ENCODE measurements at places on chromosomes 7 and 10.

- DNase-seq = no peak
Observed at GRCh38 chr7:111183321-111183720, 92.4 kb downstream of the LRRN3 start.

DNA sequence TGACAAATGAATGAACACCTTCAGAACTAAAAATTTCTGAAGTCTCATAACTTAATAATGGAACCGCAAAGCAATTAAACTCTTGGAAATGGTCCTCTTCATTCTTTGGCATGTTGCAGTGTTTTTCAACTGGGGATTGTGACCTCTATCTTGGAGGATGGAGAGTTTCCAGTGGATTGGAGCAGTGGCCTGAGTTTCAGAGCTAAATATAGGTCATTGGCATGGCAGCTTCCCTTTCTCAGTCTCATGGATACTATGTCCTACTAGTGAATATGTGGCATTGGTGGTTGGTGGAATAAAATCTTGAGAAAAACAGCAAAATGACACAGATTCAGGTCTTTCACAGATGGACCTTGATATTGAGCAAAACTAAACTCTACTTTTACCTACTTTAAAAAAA lies 24.1 kb upstream of the EPC1 start:
- no peak for DNase-seq

DNA sequence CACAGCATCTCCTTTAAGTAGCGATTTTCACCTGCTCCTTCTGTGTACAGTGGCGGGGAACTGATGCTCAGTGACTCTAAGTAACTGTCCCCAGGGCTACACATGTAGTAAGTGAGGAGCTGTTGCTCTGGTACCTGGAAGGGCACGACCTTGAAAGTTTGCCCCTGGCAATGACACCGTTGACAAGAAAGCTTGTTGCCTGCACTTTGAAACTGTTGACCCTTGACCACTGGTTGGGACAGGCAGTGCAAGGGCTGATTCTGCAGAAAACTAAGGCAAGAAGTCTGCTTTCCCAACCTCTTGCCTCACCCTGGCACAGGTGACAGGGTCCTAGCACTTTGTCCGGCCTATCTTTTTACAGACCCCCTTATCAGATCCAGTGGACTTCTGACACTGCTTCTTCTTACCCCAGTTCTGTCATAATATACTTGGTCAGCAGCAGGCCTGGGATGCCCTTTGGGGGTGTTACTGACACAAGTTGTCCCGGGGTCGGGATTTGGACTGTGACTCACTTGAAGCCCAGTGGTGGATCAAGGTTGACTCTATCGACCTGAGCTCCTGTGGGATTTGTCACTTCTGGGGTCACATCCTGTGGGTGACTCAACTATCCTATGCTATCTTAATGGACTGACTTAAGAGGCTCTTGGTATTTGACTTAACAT lies 5.8 kb downstream of the ACSL5 start:
- no peak for DNase-seq

GRCh38 chr7:138030679-138031351 lies 28.9 kb upstream of the CREB3L2 start:
- no peak for DNase-seq

- DNase-seq = no peak
Observed at GRCh38 chr7:103766660-103767059, 222.8 kb downstream of the RELN start.

DNA sequence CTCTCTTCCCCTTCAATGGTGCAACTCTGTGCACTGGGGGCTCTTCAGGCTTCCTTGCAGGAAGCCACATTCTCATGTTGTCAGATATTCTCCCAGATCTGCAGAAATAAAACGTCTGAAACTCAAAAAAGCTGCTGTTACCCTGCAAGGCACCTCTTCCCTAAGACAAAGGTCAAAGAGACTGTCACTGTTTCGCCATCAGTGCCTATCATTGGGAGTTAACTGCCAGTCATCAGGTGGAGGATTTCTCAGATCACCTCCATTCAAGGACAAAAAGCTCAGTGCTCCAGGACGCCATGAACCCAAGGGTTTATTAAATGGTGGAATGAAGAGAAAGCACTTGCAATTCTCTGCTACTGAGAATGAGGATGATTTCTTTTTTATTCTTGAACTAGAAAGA lies 144.6 kb upstream of the PALS2 start:
- DNase-seq = no peak

DNA sequence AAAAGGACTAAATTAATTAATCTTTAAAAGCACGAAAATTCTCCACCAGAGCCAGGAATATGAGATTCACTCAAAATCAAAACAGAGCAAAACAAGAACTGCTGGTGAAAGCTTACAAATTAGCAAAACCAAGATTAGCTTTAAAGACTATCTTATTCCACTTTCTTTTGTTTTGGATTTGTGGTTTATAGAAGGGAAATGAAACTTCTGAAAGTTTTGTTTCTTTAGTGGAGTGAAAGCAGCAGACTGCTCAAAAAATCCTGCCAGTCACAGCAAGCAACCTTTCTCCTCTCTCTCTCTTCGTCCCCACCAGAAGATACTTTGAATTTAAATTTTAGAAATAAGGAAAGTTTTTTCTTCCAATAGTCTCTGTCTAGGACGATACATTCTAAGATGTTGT lies 7.8 kb downstream of the ACTA2 start:
- no peak for DNase-seq

DNA sequence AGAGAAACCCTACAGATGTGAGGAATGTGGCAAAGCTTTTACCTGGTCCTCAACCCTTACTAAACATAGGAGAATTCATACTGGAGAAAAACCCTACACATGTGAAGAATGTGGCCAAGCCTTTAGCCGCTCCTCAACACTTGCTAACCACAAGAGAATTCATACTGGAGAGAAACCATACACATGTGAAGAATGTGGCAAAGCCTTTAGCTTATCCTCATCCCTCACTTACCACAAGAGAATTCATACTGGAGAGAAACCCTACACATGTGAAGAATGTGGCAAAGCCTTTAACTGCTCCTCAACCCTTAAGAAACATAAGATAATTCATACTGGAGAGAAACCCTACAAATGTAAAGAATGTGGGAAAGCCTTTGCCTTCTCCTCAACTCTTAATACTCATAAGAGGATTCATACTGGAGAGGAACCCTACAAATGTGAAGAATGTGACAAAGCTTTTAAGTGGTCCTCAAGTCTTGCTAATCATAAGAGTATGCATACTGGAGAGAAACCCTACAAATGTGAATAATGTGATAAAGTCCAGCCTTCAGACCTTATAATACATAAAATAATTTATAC lies 38.2 kb downstream of the ZNF679 start:
- DNase-seq = no peak

GRCh38 chr7:116671681-116672595 lies at the start of gene MET:
Gene MET, plus strand, starts transcription at chr7:116672196. Its CDS starts 26,889 bp downstream, at chr7:116699085.
- DNase-seq = no peak

DNA sequence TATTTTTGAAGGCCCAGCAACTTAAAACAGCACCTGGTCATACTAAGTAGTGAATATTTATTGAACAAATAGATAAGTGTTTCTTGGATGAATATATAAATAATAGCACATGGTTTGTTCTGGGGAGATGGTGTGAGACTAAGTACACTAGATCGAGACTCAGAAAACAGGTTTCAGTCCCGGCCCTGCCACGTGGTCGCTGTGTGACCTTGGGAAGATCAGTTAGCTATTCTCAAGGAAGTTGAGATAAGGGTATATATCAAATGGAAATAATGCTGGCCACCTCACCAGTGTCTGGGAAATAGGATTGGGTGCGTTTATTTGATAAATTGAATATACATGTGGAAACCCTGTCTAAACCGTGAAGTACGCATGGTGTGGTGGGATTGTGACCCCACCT lies 354.6 kb downstream of the SDK1 start:
- DNase-seq = no peak

- no peak for DNase-seq
Observed at GRCh38 chr7:47258798-47259197, 323.1 kb downstream of the TNS3 start.

- no peak for DNase-seq
Observed at GRCh38 chr7:73338321-73338720, 10.4 kb downstream of the FKBP6 start.

DNA sequence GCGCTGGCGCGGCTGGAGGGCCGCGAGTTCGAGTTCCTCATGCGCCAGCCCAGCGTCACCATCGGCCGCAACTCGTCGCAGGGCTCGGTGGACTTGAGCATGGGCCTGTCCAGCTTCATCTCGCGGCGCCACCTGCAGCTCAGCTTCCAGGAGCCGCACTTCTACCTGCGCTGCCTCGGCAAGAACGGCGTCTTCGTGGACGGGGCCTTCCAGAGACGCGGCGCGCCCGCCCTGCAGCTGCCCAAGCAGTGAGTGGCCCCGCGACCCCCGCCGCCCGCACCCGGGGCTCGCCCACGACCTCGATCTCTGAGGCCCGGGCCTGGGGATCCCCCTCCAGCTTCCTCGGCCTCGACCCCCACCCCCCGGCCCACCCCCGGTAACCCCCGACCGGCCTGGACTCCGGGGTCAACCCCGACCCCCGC lies 537 bp downstream of the FOXK1 start:
- no peak for DNase-seq

- no peak for DNase-seq
Observed at GRCh38 chr10:19874791-19875190, 58.6 kb downstream of the PLXDC2 start.

DNA sequence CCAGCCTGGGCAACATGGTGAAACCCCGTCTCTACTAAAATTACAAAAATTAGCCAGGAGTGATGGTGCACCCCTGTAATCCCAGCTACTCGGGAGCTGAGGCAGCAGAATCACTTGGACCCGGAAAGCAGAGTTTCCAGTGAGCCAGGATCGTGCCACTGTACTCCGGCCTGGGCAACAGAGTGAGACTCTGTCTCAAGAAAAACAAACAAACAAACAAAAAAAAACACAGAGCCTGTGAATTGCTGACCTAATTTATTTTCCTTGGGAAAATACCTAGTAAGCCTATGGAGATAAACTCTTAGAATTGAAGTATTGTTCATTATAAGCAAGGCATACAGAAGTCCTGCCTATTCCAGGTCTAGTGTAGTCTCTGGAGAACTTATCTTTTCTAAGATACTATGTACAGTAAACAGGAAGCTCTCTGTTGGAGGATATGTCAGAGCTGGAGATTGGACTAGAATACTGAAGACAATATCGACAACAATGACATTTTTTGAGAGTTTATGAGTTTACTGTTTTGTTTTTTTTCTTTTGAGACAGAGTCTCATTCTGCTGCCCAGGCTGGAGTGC lies 14.9 kb downstream of the GTF2I start:
- DNase-seq = no peak

- no peak for DNase-seq
Observed at GRCh38 chr7:128954830-128955802, 17.4 kb downstream of the IRF5 start.

DNA sequence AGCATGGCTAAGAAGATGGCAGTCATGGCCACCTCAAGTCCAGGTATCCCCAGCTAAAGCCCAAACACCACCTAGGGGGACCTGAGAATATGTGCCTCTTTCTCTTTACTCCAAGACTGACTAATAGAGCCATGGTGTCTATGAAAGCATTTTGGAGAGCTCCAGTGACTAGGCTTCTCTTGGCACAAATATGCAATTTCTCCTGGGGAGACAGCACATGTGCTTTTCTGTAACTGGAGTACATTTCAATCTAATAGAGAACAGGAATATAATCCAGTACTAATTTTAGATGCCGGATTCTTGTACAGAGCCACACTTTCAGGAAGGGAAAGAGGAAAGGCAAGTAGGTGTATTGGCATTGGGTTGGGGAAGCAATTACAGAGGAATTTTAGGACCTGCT lies 260.1 kb downstream of the BMPER start:
- DNase-seq = no peak

DNA sequence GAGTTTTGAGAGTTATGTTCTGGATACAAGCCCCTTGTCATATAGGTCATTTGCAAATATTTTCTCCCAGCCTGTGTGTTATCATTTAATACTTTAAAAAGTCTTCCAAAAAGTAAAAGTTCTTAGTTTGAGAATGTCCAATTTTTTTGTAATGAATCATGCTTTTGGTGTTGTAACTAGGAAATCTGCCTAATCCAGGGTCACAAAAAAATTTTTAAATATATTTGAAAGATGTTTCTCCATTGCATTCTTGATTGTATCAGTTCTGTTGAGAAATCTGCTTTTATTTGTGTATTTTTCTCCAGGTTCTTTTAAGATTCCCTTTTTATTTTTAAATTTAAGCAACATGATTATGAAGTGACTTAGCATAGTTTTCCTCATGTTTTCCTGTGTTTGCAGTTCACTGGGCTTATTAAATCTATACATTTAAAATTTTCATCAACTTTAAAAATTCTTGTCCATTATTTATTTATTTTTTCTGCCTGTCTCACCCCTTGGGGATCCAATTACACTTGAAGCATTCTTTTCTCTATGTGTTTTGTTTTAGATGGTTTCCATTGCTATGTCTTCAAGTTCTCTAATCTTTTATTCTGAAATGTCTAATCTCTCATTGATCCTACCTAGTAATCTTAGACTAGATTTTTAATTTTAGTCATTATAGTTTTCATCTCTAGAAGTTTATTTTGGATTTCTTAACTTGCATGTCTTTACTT lies 47.0 kb downstream of the CCDC71L start:
- no peak for DNase-seq

DNA sequence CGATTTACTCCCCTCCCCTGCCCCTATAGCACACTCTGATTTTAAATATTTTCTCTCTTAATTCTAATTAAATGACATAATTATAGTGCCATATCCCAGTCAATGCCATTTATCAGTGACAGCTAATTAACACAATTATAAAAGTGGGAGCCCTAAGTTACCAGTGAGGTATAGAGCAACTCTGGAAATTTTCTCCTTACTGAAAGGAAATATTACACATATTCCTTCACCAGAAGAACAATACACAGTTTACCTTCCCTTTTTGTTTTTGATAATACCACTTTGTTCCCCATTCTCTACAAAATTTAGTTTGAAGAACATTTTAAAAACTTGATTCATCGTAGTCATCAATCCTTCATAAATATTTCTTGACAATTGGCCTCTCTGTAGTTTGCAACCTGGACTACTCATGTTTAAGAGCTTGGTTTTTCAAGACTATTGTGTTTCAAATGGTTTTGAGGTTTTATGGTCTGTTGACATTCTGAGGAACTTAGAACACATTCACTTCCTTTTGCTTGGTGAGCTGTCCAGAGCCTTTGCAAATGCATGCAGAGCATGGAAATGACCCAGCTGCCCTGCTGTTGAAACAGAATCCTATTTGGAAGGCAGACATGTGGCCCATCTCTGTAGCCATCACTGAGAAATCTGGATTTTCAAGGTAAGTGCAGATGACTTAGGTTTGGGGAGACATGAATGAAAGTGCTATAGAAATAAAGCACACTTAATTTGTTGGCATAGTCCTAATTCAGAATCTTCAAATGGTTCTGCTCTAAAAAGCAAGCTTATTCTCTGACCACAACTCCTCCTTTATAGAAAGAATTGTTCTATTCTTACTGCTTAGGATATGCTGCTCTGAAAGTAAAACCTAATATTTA lies at the start of gene GPR141:
TSS of gene GPR141 (plus strand) at position 521 of the 875 bp plus-strand sequence. CDS start 56,628 bp downstream, outside the sequence.
- no peak for DNase-seq

- DNase-seq = no peak
Observed at GRCh38 chr10:97032624-97033023, 153.1 kb downstream of the SLIT1 start.
